ENCODE measurements at places on chromosomes 5 and 9.

DNA sequence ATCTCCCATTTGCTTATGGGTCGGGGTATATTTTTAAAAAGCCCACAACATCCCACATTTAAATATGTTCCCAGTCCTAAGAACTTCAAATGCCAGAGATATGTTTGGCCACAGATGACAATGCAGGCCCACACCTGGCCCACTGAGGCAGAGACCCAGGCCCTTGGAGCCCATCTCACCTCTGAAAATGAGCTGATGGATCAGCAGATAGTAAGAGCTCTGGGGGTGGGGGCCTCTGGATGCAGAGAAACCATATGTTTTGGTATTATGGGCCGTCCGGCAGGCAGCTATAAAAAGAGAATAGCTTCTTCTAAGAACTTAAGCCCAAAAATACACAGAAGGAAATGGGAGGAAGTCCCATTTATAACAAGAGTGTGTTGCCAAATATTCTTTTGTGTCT lies 256.0 kb downstream of the GRIA1 start:
- no peak for DNase-seq

- DNase-seq: no peak
Measured at GRCh38 chr9:86368871-86369521, 14.8 kb upstream of the TUT7 start.

- no peak for DNase-seq
Measured at GRCh38 chr9:87065981-87066380, 118.7 kb upstream of the GAS1 start.

GRCh38 chr9:126705767-126706697 lies 92.3 kb downstream of the LMX1B start:
- DNase-seq: no peak

DNA sequence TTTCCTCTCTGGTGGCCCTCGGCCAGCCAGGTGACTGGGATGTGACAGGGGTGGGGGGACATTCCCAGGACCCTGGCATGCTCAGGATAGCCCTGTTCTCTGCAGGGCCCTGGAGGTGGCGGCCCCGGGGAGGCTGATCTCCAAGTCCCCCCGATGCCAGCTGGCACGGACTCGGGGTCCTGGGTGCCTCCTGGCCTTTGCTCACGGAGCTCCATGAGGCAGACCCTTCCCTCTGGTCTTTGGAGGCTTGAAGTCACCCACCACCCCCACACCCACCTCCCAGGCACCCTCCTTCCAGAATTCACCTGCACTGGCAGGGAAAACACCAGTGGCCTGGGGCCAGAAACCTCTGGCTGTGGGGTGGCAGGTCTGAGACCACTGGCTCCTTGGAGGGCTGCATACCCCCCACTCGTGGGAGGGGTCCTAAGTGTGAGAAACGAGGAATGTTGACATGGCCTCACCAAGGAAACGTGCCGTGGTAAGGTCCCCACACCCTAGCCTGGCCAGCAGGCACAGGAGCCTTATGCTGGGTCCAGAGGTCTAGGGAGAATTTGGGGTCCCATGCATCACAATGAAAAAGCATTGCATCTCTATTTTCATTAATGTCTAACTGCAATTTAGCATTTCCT lies 130.8 kb upstream of the FAM120A start:
- DNase-seq: no peak

GRCh38 chr5:9623661-9624060 lies 6.5 kb downstream of the TAS2R1 start:
- no peak for DNase-seq

GRCh38 chr5:133944263-133945185 lies 23.9 kb downstream of the C5orf15 start:
- no peak for DNase-seq

- no peak for DNase-seq
Measured at GRCh38 chr5:109177782-109178181, 232.0 kb downstream of the PJA2 start.

- DNase-seq: peak; percentile 30
Measured at GRCh38 chr5:131976414-131977211, 31.1 kb upstream of the MEIKIN start.

DNA sequence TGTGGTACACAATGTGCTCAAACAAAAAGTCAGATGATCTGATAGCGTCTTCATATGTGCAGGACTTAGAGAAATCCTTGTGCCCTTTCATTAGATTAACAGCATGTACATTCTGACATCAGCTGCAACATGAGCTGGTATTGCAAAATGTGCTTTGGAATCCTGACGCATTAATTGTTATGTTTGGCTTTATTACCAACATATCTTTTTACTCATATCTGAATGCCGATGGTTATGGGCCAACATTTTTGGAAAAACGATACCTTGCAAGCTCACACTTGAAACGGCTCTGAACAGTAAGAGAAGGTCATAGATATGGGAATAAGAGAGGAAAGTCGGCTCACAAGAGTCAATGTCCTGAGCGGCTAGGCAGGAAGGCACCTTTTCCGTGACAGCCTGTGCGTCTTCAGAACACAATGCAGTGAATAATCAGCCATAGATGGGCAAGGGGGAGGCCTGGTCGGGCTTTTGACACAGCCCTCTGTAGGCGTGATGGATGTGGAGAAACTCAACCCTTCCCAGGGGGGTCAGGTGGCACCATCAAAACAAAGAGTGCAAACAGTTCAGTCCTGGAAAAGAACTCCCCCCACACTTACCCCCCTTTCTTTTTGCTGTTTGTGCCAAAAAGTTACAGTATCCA lies 36.4 kb upstream of the GAS1 start:
- no peak for DNase-seq

DNA sequence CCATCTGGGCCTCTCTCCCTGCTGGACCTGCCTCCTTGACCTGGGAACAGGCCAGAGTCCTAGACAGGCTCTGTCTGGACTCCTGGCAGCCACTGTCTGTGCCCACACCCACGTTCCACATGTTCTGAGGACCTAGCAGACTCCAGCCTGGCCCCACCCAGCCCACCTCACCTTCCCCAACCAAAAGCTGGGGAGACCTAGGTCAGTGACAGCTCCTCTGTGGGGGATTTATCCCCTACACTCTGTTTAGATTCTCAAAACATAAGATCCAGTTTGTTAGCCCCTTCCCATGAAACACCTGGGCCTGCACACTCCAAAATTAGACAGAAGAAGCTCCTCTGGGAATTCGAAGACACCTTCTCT lies 59.8 kb upstream of the ADAMTS2 start:
- DNase-seq: no peak

GRCh38 chr5:142717582-142718215 lies 31.8 kb upstream of the FGF1 start:
- DNase-seq: no peak

GRCh38 chr5:53994148-53994547 lies 316.2 kb downstream of the ARL15 start:
- no peak for DNase-seq

GRCh38 chr5:32159328-32160072 lies 14.6 kb downstream of the GOLPH3 start:
- DNase-seq: no peak

DNA sequence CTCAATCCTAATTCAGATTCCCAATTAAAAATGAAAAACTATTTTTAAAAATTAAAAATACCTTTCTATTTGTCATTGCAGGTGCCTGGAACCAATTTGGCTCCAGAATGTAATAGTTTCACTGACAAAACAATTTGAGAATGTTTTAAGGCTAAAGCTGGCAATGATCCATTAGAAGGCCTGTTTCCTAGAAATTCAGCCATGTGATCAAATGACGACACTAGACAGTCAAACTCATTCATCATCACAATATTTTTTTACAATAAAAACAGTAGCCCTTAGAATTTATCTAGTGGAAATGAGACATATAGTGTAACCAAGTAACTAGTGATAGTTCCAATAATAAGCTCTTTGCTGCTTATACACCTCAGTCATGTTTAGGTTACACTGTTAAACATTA lies 75.4 kb upstream of the MAP3K1 start:
- DNase-seq: no peak

GRCh38 chr5:75320371-75320770 lies 16.6 kb upstream of the HMGCR start:
- DNase-seq: no peak

DNA sequence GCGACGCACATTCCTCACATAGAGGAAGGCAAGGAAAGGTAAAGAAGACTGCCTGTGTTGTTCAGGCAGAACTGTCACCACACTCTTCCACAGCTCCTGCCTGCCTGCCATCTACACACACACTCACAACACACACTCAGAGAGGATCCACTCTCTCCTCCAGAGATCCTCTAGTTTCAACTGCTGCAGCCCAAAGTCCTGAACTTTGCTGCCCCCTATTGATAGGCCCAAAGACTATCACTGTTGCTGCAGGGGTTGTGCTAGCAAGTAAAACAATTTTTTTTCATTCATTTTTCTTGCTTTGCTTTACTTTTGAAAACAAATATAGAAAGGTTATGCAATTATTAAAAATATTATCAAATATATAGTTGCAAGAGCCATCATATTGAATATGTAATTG lies 5.9 kb upstream of the CFAP90 start:
- DNase-seq: no peak
